ENCODE measurements at places on chromosomes 1 and 21.

DNA sequence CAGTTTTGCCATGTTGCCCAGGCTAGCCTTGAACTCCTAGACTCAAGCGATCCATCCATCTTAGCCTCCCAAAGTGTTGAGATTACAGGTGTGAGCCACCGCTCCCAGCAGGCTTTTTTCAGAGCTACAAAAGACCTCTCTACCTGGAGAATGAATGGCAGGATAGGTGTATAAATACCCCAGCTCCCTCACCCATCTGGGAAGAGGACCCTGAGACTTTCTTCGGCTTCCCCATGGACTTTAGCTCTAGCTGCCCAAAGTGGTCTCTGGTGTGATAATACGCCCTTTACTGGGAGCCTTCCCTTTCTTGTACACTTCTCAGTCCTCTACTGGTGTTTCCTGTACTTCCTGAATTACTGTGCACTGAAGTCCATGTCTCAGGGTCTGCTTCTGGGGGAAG is 60.6 kb downstream of the PTP4A2 start:
- H3K4me3 ChIP-seq: no peak overlapping the region
- DNase-seq: no peak

DNA sequence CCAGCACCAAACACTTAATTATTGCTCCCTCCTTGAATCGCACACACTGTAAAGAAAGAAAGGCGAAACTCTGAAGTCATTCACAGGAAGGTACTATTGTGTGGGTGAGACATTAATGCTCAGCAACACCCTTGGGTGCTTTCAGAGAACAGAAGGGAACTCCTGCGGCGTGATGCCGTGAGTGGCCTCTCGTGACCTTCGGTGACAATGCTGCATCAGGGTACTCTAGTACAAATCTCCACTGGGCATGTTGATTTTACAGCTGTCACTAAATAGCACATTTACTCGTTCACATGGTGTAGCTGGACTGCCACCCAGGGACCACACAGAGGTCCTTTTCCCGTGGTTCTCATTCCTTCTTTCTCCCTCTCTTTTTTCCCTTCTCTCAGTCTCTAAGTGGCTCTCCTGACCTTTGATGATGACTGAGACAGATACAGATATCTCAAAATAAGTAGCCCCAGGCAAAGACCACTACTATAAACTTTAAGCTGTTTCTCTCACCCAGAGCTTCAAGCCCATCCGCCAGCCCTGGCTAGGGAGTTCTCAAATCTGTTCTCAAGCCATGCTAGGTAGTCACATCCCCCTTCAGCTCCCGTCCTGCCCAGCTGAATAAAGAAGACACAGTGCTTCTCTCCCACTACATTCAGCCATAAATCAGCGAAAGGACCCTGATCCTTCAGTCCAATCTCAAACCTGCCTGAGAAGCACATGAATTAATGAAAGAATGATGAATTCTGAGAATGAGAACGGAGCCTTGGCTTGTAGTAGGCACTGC is 223.4 kb upstream of the FMN2 start:
- no peak overlapping the region for H3K27ac ChIP-seq
- H3K36me3 ChIP-seq: no peaks in the 10 kb centered on the region
- H3K27me3 ChIP-seq: no peaks in the 10 kb centered on the region
- no peak overlapping the region for H3K4me3 ChIP-seq
- no peak for DNase-seq
- H3K4me1 ChIP-seq: no peaks in the 10 kb centered on the region

DNA sequence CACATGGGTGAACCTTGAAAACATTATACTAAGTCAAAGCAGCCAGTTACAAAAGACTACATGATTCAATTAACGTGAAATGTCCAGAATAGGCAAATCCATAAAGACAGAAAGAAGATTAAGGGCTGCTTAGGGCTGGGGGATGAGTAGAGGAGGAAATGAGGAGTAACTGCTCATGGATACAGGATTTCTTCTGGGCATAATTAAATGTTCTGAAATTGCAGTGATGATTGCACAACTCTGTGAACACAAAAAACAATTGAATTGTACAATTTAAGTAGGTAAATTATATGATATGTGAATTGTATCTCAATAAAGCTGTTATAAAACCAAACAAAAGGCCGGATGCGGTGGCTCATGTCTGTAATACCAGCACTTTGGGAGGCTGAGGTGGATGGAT is 52.2 kb downstream of the RERE start:
- H3K36me3 ChIP-seq: no peaks in the 10 kb centered on the region
- no peak overlapping the region for H3K4me3 ChIP-seq
- H3K4me1 ChIP-seq: no peaks in the 10 kb centered on the region
- no peak overlapping the region for H3K27ac ChIP-seq

- no peak for DNase-seq
- H3K27ac ChIP-seq: no peak overlapping the region
- no peaks in the 10 kb centered on the region for H3K27me3 ChIP-seq
- H3K4me1 ChIP-seq: no peaks in the 10 kb centered on the region
- no peak overlapping the region for H3K4me3 ChIP-seq
Measured at GRCh38 chr1:47658161-47658920, 220.5 kb downstream of the FOXD2 start.

GRCh38 chr1:240285540-240285939 is 193.9 kb downstream of the FMN2 start:
- H3K4me3 ChIP-seq: no peak overlapping the region
- peaks cover 3% of the 10 kb centered on the region for H3K27me3 ChIP-seq
- no peaks in the 10 kb centered on the region for H3K4me1 ChIP-seq
- no peaks in the 10 kb centered on the region for H3K36me3 ChIP-seq

- H3K36me3 ChIP-seq: no peaks in the 10 kb centered on the region
- no peaks in the 10 kb centered on the region for H3K27me3 ChIP-seq
- H3K4me1 ChIP-seq: no peaks in the 10 kb centered on the region
- H3K4me3 ChIP-seq: no peak overlapping the region
- DNase-seq: no peak
Measured at GRCh38 chr1:84117868-84118267, 26.2 kb upstream of the PRKACB start.

DNA sequence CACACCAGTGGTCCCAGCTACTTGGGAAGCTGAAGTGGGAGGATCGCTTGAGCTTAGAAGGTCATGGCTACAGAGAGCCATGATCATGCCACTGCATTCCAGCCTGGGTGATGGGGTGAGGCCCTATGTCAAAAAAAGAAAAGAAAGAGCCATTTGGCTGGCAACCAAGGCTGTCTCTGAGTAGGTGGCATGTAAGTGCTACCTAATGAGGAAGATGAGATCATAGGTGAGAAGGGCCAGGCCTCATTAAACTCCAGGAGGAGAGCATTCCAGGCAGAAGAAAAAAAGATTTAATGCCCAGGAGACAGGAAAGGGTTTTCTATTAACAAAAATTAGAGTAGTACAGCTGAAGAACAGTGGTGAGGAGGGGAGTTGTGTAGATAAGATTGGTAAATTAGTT is 103.4 kb upstream of the ZNF678 start:
- H3K4me3 ChIP-seq: no peak overlapping the region
- no peaks in the 10 kb centered on the region for H3K4me1 ChIP-seq
- DNase-seq: no peak
- H3K27ac ChIP-seq: no peak overlapping the region
- peaks cover 17% of the 10 kb centered on the region for H3K27me3 ChIP-seq
- H3K36me3 ChIP-seq: no peaks in the 10 kb centered on the region

GRCh38 chr1:24586970-24587820 is 31.3 kb downstream of the NCMAP start:
- H3K4me1 ChIP-seq: peaks cover 3% of the 10 kb centered on the region
- H3K27me3 ChIP-seq: no peaks in the 10 kb centered on the region
- no peak overlapping the region for H3K4me3 ChIP-seq
- no peaks in the 10 kb centered on the region for H3K36me3 ChIP-seq

DNA sequence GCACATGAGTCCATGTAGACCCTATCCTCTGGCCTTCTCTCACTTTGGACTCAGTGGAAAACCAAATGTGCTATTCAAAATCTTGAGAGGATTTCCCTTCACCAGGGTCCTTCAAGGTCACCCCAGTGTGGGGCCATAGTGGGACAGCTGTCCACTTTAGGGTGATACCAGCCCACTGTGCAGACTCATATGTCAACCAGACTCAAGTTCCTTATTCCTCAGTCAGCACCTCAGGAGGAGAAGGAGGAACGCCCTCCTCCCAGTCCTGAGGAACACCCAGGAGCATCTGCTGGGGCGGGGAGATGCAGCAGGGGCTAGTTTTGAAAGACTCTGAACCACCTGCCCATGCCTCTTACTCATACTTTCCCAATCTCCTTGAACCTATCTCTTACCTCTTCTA is 340.9 kb downstream of the MATN1 start:
- no peak overlapping the region for H3K27ac ChIP-seq
- peaks cover 5% of the 10 kb centered on the region for H3K4me1 ChIP-seq
- H3K27me3 ChIP-seq: peaks cover 4% of the 10 kb centered on the region
- H3K4me3 ChIP-seq: no peak overlapping the region
- no peak for DNase-seq

DNA sequence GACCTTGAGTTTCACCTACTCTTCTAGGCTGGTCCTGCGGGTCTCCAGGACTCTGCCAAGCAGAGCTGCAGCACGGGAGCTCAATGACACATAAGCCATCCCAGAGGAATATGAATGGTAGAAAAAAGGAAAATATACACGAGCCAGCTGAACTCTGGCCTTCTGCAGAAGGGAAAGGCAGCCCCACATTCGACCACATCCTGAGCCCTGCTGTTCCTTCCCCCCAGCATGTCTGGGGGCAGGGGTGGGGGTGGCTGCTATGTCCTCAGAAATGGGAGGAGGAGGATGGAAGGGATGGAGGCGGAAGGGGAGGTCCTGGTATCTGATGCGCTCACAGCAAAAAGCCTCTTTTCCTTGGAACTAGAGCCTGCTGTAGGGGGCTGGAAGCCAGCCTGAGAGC is 12.1 kb upstream of the KDF1 start:
- no peaks in the 10 kb centered on the region for H3K27me3 ChIP-seq
- no peaks in the 10 kb centered on the region for H3K4me1 ChIP-seq
- no peak overlapping the region for H3K4me3 ChIP-seq
- no peak for DNase-seq
- H3K36me3 ChIP-seq: no peaks in the 10 kb centered on the region

DNA sequence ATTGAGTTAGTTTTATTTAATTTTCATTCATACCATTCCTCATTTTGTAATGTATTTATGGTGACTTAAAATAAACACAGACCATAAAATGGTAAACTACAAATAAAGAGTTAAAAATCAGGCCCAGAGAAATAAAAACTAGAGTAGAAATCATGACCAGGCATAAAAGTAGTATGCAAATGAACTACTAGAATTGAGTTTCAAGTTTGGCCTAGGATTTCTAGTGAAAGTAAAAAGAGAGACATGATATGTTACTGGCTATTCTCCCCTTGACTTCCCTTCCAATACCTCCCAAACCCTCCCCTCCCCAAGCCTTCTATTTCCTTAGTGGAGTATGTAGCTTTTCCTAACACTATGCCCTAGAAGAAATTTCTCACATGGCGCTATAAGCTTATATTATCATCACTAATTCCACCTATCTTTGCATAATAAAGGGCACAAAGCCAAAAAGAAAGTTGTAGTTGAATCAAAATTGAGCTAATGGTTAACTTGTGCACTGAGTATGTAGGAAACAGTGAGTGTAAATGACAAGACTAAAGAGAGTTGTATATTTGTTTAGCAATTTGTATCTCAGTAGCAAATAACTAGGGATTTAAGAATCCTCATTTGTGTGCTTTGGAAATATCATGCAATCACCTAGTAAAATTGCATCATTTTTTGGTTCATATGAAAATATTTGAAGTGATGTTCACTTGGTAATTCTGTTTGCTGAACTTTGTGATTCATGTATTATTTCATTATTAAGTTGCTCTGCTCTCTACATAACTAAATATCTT is 29.7 kb upstream of the CDC14A start:
- H3K4me1 ChIP-seq: no peaks in the 10 kb centered on the region
- H3K4me3 ChIP-seq: no peak overlapping the region
- H3K27me3 ChIP-seq: no peaks in the 10 kb centered on the region
- no peak overlapping the region for H3K27ac ChIP-seq

- peaks cover 15% of the 10 kb centered on the region for H3K4me1 ChIP-seq
- H3K27me3 ChIP-seq: no peaks in the 10 kb centered on the region
- H3K36me3 ChIP-seq: no peaks in the 10 kb centered on the region
- H3K27ac ChIP-seq: no peak overlapping the region
- no peak for DNase-seq
Measured at GRCh38 chr1:114113411-114114184, 40.1 kb downstream of the SYT6 start.

GRCh38 chr1:186730951-186731729 is 50.9 kb upstream of the PTGS2 start:
- no peaks in the 10 kb centered on the region for H3K4me1 ChIP-seq
- no peak overlapping the region for H3K27ac ChIP-seq

DNA sequence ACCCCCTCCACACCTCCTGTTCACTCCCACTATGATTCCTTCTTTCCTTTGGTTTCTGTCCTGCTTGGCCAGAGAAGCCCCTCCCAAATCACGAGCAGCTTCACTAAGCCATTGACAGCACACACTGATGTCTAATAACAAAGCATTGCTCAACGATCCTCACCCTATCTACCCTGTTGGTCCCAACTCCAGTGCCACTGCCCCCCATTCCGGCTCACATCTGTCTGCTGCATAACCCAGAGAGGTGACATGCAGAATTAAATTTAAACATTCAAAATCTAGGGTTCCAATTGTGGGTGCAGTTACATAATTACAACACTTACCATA is 236.9 kb downstream of the TTLL7 start:
- no peaks in the 10 kb centered on the region for H3K4me1 ChIP-seq
- no peak overlapping the region for H3K27ac ChIP-seq
- H3K36me3 ChIP-seq: no peaks in the 10 kb centered on the region
- no peaks in the 10 kb centered on the region for H3K27me3 ChIP-seq

DNA sequence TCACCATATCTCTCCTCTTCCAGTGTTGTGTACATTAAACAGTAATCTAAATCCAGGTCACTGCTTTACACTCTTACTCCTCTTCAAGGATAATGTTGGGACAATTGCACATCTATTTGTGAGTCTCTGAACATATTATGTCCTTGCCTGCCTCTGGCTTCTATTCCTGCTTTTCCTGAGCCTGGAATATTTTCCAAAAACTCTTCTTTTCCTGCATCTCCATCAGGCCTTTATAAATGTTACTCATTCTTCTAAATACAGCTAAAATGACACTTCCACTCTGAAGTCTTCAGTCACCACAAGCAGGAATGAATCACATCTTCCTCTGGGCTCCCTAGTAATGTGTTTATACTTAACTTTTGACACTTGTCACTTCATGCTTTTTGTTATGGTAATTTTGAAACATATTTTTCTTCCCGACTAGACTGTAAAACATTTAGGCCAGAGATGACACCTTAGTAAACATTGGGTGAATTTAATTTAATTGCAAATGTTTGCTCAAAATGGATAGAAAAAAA is 396.0 kb downstream of the LRRIQ3 start:
- DNase-seq: no peak
- no peak overlapping the region for H3K4me3 ChIP-seq
- H3K4me1 ChIP-seq: no peaks in the 10 kb centered on the region
- no peaks in the 10 kb centered on the region for H3K27me3 ChIP-seq

DNA sequence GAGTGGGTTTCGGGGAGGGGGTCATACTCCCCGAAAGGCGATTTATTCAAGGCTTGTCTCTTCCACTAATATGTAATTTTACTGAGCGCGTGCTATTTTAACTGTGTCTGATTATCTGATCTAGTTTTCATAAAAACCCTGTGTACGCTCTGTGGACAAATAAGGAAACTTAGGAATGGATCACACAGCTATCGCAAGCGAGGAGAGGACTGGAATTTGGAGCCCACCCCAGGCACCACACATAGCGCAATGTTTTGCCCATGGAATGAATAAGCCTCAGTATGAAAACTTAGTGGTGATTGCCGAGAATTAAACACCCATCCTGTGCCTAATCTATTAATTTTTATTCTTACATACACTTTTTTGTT is 9.8 kb upstream of the RAB42 start:
- no peak for DNase-seq
- H3K27ac ChIP-seq: peak overlapping the region; percentile 83
- peak overlapping the region; percentile 93 for H3K4me3 ChIP-seq
- H3K4me1 ChIP-seq: peaks cover 39% of the 10 kb centered on the region
- peaks cover 33% of the 10 kb centered on the region for H3K36me3 ChIP-seq
- no peaks in the 10 kb centered on the region for H3K27me3 ChIP-seq

Data from CD4-positive, alpha-beta T cell (primary cell).